ENCODE measurements at places on chromosomes 2 and 18.

GRCh38 chr2:118846953-118847761 lies at the start of gene EN1:
TSS of gene EN1 (minus strand) at chr2:118847648. CDS start at chr2:118847167, 481 bp downstream.
- no peak for DNase-seq

GRCh38 chr2:33583194-33583938 lies 15.7 kb downstream of the FAM98A start:
- DNase-seq, result peak; percentile 39

DNA sequence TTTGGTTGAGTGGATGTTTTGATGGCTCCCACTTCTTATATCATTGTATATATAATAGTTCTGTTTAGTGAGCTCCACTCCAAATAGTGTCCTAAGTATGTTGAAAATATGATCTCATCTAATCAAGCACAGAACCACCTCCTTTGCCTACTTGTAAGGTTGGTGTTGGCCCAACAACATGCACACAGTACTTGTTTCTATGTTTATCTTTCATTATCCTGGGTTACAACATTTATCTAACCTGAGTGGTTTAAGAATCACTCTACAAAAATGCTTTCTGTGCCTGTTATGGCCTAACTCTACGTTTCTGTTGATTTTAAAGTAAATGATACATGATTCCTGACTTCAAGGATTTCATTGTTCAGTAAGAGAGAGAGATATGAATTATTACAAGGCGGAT lies 281.9 kb downstream of the FIGN start:
- no peak for DNase-seq

GRCh38 chr2:60100034-60100433 lies 453.4 kb downstream of the BCL11A start:
- no peak for DNase-seq

All from CD4-positive, alpha-beta memory T cell (primary cell).